ENCODE measurements at places on chromosomes 4 and X.

- DNase-seq, result no peak
Observed at GRCh38 chrX:39577985-39578869, 519.5 kb downstream of the BCOR start.

DNA sequence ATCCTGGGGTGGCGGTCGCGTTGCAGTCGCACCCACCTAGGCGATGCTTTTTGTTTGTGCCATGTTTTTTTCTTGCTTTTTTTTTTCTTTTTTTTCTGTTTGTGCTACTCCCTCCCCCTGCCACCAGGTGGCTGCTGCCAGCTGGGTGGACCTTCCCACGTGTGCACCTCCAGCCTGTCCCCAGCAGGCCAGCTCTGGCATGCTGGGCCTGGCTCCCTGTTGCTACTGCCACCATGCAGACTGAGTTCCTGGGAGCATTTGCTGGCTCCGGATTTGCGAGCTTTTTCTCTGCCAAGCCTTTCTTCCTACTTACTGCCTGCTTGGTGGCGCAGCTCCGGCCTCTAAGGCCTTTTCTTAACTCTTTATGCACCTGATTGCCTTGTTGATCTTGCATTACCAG lies 161.2 kb upstream of the WDFY3 start:
- DNase-seq, result peak; percentile 12

- DNase-seq, result no peak
Observed at GRCh38 chrX:153668423-153669173, 5.0 kb downstream of the PNCK start.

GRCh38 chrX:70479247-70479921 lies 34.7 kb downstream of the DLG3 start:
- peak; percentile 13 for DNase-seq

- no peak for DNase-seq
Observed at GRCh38 chrX:140318296-140318695, 186.6 kb downstream of the SOX3 start.

GRCh38 chrX:46587158-46587557 lies 13.6 kb downstream of the CHST7 start:
- no peak for DNase-seq

DNA sequence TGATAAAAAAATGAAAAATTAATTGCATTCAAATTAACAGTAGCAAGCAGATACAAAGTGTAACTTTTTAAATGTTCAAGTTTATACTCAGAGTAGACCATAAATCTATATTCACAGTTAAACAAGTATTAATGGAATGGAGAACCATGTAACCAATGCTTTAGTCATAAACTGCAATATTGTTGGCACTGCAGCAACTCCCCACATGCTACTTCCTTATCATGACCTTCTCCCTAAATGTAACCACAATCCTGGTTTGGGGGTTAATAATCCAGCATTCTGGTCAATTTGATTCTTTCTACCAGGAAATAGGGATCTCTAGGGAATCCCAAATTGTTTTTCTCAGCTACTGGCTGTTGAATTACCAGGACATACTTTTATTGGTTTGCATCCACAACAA lies 223.9 kb upstream of the DCAF8L1 start:
- DNase-seq, result no peak

DNA sequence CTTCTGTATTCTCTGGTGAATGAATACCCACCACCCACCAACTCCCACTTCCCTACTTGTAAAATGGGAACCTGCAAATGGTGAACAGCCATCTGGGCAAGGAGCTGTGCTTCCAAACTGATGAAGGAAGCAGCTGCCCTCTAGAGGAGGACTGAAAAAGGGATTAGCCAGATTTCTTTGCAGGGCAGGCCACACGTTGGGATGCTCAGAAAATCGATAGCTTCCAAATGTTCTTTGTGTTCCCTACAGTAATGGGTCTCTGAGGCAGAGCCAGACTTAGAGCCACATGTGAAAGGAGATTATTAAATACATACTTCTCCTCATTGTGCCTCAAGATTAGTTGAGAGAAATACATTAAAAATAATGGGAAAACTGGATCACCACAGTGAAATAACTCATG lies 39.3 kb upstream of the LPAR4 start:
- DNase-seq, result no peak

- no peak for DNase-seq
Observed at GRCh38 chrX:16137416-16138107, 14.2 kb downstream of the GRPR start.

- DNase-seq, result no peak
Observed at GRCh38 chr4:74848774-74849173, 54.5 kb upstream of the BTC start.

DNA sequence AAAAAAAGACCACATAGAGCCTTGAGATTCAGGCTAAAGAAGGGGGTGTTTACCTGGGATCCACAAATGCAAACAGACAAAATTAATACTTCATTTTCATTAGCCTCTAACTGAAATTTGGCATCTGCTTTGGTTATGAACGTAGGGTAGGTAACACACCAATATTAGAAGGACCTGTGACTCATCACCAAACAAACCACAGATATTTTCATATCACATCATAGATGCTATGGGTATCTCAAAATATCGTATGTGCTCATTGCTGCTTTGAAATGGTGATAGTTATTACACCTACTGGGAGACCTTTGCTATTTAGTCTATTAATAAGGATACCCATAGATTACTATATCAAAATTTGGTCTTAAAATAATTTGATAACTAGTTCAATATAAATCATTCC lies 180.6 kb upstream of the MAP3K15 start:
- no peak for DNase-seq

GRCh38 chr4:2291705-2292645 lies 30.1 kb upstream of the MXD4 start:
- DNase-seq, result no peak

GRCh38 chrX:10811111-10811510 lies 190.7 kb upstream of the MID1 start:
- no peak for DNase-seq

DNA sequence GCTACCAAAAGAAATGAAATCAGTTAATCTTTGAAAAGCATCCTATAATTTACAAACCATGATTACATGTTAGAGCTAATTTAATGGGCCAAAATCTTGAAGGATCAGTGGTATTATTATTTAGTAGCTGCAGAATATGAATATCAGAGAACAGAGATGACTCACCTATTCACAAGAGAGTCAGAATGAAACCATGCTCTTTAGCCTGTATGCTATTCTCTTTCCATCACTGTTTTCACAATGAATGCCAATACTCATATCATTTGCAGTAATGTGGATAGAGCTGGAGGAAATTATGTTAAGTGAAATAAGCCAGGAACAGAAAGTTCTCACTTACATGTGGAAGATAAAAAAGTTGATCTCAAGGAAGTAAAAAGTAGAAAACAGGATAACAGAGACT lies 414.1 kb downstream of the CENPC start:
- no peak for DNase-seq

DNA sequence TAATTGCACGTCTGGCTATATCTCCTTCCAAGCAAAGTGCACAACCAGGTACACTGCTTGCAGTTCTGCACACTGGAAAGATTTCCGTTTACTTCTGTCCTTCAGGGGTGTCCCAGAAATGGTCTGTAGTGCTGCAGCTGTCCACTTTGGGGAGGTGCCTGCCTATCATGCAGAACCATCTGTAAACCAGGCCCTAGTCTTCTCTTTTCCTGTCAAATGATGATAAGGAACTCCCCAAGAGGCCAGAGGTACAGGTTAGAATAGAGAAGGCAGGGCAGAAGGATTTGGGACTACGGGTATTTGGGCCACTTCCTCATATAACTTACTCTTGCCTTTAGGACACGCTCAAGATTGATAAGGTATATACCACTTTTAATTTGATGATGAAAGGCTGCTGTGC lies 746.9 kb downstream of the FAT4 start:
- DNase-seq, result no peak

DNA sequence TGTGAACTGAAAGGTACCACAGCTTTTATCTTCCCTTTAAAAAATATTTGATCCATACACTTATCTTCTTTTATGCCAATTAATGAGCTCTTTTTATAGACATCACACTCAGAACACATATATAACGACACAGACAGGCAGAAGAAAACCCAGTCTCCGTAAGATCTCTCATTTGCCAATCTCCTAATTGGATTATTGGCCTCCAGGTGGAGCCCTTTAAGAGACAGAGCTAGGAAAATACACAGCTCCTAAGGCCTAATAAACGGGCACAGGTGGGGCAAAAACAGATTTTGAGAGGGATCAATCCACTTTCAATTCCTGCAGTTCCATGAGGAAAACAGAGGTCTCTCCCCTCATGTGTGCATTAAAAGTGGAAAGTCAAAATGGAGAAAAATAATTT lies 1495.4 kb downstream of the RPA4 start:
- no peak for DNase-seq

- no peak for DNase-seq
Observed at GRCh38 chrX:39975101-39975925, 122.4 kb downstream of the BCOR start.

GRCh38 chrX:153874366-153875125 lies 11.4 kb downstream of the L1CAM start:
- no peak for DNase-seq

GRCh38 chr4:185573651-185574199 lies 38.4 kb upstream of the PDLIM3 start:
- no peak for DNase-seq

- DNase-seq, result no peak
Observed at GRCh38 chr4:116489739-116490138, 595.6 kb downstream of the TRAM1L1 start.

DNA sequence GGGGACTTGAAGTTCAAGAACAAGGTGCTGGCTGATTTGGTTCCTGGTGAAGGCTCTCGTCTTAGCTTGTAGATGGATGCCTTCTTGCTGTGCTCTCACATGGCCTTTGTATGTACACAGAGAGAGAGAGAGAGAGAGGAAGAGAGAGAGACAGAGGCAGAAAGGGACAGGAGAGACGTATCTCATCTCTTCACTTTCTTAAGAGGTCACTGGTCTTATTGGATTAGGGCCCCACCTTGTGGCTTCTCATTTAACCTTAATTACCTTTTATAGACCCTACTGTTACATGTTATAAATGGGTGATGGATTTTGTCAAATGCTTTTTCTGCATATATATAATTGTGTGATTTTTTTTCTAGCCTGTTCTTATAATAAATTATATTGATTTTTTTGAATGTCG lies 1444.2 kb downstream of the ADGRL3 start:
- DNase-seq, result no peak

DNA sequence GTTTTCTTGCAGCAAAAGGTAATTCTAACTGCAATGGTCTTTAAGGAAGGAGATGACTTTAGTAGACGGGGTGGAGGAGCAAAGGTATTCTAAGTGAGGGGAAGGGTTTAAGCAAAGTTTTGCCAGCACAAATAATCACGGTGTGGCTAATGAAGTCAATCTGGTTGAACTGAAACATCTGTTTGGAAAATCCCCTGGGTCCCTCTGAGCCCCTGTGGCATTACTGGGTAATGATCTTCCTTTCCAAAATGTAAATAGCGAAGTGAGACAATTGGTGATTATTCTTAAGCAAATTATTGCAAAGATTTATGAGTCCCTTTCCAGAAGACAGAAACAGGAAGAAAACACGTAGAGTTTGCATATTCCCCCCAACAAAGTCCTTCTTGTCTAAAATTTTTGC lies 47.2 kb downstream of the FGFBP1 start:
- DNase-seq, result no peak

DNA sequence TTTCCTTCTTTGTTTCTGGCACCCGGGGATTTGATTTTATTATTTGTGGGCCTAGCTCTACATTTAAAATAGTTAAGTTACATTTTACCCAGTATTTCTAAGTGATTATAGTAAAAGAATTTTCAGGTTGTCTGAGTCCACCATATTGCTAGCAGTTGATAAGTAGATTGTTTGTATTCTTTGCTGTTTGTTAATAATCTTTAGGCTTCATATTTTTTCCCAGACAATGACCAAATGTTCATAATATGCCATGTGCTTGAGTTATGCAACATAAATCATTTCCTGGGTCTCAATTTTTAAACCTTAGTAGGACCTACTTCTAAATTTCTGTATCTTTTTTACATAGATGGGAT lies 127.3 kb downstream of the PHKA2 start:
- no peak for DNase-seq

DNA sequence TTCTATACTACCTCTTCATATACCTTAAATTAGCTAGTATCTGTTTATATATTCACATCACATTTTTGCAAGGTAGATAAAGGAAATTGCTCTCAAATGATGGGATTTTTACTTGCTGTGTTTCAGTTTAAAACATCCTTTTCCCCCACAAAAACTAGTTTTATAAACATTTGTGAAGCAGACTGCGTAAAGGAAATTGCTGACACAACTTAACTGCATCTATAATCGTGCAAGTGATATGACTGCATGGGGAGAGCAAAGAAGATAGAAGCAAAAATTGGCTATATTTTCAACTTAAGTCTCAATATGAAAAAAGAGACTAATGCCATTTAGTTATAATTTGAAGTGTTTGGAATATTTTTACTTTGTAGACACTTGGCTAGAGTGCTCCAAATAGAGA lies 385.2 kb downstream of the C4orf33 start:
- DNase-seq, result no peak

GRCh38 chr4:38314663-38315062 lies 349.3 kb upstream of the KLF3 start:
- no peak for DNase-seq

- no peak for DNase-seq
Observed at GRCh38 chr4:68249434-68249833, 3.9 kb upstream of the TMPRSS11B start.

- DNase-seq, result no peak
Observed at GRCh38 chr4:114040319-114041116, 61.1 kb upstream of the ARSJ start.

- DNase-seq, result peak; percentile 83
Observed at GRCh38 chrX:141176586-141177451, at the start of gene LDOC1. LDOC1 (minus strand) TSS chrX:141177129; CDS start chrX:141177021, 108 bp downstream.

- DNase-seq, result no peak
Observed at GRCh38 chrX:148501386-148502066, 1.1 kb downstream of the AFF2 start.

DNA sequence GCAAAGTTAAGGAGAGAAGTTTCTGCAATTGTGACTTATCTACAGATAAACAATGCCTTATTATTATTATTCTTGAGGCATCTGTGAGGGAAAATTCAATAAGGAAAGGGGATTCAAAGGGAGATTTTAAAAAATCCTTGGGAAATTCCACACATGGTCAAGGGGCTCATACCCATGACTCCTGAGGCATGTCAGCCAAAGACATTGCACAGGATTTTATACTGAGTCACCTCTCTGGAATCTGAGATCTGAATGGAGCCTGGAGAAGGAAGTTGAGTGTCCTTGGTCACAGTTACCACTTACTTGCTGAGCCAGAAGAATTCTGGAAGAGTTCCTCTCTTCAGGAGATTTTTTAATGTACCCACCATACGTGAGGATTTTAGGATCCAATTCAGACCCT lies 14.4 kb upstream of the CXCL8 start:
- no peak for DNase-seq
